ENCODE measurements at places on chromosomes 7 and 10.

- no peak for DNase-seq
These were observed 5.8 kb downstream of the UNC5B start for GRCh38 chr10:71218046-71218650.

- DNase-seq = no peak
These were observed 447.0 kb downstream of the GRID1 start for GRCh38 chr10:85919491-85920021.

DNA sequence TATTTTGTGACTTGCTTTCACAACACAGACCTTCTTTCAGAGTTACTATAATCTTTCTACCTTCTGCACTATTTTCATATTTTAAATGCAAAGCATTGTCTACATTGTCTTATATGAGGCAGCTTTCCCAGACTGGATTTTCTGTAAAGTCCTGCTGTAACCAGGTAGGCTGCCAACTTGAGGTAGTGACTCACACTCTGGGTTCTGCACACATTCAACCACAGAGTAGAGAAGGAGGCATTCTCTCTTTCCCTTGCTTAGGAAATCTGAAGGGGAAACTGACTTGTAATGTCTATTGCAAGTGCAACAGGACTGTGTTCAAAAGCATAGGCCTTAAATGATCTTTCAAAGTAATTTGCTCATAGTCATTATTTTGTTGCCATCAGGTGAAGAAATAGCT, 461.4 kb downstream of the GRM8 start:
- DNase-seq = no peak

- DNase-seq = no peak
These were observed 31.5 kb upstream of the PRF1 start for GRCh38 chr10:70634011-70634410.

- DNase-seq = no peak
These were observed 20.0 kb downstream of the KIAA1549 start for GRCh38 chr7:138961159-138961558.

DNA sequence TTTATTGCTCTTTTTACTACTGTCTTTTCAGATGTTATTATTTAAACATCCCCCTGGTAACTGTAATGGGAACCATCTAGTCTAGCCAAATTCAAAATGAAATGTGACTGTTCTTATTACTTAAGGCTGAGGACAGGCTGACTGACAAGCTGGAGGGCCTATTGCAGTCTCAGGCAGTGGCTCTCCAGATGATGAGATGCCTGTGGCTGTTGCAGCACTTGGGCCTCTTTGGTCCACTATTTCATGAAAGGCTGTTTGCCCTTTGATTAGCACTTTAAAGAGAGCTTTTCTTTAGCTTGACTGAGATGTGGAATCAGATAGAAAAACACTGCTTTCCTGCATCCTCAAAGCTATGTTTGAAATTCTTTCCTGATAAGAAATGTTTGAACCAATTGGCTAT, 540.5 kb downstream of the SORCS3 start:
- no peak for DNase-seq

DNA sequence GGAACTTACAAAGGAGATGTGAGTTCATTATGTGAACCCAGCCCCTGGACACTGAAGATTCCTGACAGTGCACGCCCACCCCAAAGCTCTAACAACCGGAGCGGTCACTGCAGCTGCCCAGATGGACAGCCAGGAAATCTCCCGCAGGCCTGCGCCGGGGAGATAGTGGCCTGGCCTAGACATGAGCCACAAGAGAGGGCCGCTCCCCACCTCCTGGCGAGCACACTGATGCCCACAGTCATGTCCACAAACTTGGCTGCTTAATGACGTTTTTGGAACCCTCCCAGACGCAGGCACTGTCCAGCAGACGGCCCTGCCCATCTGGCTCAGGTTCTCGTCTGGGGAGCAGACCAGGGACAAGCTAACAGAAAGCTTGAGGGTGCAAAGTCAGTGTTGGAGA, 34.2 kb downstream of the TCERG1L start:
- no peak for DNase-seq

- DNase-seq = no peak
These were observed 10.3 kb downstream of the FLNC start for GRCh38 chr7:128840326-128841170.

GRCh38 chr10:14660831-14661230, 113.9 kb downstream of the FAM107B start:
- no peak for DNase-seq

GRCh38 chr10:62817766-62818425, 1.7 kb upstream of the EGR2 start:
- peak; percentile 75 for DNase-seq

DNA sequence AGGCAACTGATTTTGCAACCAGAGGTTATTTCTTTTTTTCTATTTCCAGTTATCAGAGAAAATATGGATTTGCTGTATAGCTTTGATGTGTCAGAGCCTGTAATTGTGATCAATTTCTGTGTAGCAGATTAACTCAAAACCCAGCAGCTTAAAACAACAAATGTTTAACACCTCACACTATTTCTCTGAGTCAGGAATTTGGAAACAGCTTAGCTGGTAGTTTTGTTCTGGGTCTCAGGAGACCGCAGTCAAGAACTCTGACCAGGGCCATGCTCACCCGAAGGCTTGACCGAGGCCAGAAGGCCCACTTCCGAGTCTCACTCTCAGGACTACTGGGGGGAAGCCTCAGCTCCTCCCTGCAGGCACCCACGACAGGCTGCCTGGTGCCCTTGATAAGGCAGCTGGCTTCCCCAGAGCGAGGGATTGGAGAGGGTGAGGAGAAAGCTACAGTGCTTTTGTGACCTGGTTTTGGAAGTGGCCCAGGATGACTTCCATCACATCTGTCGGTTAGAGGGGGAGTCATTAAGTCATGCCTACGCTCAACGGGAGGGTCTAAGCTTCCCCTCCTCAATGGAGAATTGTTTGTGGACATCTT, 105.7 kb upstream of the SHH start:
- no peak for DNase-seq

- no peak for DNase-seq
These were observed 235.1 kb upstream of the CACNA2D1 start for GRCh38 chr7:82678716-82679115.

DNA sequence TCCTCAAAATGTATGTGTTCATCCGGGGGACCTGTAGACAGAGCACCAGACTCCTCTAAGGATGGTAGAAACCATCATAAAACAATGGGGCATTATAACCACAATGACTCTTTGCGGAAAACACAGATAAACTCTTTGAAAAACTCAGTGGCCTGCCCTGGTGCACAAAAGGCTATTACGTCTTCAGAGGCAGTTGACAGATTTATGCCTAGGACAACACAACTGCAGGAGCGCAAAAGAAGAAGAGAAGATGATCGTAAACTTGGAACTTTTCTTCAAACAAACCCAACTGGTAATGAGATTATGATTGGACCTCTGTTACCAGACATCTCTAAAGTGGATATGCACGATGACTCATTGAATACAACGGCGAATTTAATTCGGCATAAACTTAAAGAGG, 6.0 kb downstream of the RBM48 start:
- DNase-seq = no peak

- no peak for DNase-seq
These were observed 14.0 kb downstream of the ZCCHC24 start for GRCh38 chr10:79431428-79431827.

DNA sequence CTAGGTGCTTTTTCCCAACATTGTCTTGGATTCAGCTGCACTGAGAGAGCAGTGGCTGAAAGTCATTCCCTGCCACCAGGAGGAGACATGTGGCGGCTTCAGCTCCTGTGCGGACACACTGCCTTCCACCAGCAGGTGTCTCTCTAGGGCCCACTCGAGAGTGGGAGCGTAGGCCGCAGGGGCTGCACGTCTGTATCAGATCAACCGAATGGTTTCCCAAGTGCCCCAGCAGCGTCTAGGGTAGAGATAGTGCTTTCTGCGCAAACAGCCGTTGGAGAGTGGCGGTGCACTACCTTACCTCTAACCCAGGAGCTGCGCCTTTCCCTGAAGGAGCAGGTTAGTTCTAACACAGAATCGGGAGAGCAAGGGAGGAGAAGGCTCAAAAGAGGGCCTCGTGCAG, 31.7 kb downstream of the PAPOLB start:
- DNase-seq = peak; percentile 60

DNA sequence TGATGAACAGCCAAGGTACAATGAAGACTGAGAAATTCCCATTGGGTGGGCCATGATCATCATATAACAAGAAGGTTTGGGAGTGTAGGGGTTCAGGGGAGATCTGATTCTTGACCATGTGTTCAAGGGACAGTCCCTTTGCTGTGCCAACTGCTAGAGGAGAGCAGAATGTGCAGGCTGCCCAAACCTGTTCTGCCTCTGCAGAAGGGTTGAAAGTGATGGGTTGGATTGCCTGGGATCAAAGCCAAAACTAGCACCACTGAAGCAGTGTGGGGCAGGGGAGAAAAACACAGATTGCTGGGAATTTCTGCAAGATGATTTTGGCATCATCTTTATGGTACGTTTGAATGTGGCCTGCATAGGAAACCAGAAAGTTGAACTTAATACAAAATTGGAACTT, 303.9 kb downstream of the OTUD1 start:
- no peak for DNase-seq

DNA sequence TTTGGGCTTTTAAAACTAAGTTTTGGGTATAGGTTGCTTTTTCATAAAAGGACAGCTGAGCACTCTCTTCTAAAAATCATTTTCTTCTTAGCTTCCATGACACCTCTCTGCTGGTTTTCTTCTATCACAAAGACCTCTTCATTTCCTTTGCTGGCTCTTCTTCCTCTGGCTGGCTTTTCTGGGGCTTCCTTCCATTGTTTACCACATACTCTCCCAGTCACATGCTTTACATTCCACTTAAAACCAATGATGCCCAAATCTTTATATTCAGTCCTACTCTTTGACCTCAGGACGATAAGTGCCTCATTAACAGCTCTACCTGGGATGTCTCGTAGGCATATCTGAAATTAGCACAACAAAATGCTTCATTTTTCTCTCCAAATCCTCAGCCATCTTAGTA, 26.8 kb downstream of the FAM133B start:
- DNase-seq = no peak

GRCh38 chr10:132276179-132276675, 31.5 kb downstream of the STK32C start:
- no peak for DNase-seq

DNA sequence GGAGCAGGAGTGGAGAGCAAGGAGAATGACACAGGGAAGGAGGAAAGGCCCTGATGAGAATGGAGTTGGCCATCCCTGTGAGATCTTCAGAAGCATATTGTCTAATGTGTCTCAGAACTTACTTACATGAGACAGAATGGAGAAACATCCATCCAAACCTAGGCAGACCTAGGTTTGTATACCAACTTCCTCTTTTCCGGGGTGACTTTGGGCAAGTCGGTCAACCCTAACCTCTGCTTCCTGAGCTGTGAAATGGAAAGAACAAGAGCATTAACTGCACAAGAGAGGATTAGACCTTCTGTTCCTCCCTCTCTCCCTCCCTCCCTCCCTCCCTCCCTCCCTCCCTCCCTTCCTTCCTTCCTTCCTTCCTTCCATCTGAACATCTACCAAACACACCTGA, 4.5 kb downstream of the GHRHR start:
- DNase-seq = no peak

Measured in activated naive CD4-positive, alpha-beta T cell treated with anti-CD3 and anti-CD28 coated beads, Interleukin-2, amount 50 U/mL, for 16 hours (primary cell).